ENCODE measurements at places on chromosomes 2 and 18. TPM values are rescaled to one million over a fixed set of nuclear protein-coding genes. Genes with fewer than 3 reads are reported as not detected.

GIGYF2 gene
- total RNA-seq: 59.4 TPM

APCDD1 gene
- total RNA-seq: 8.2 TPM

APLF gene
- total RNA-seq: 5.6 TPM

CCBE1 gene
- total RNA-seq: 48.7 TPM

RPE gene
- total RNA-seq: 88.4 TPM

BCL11A gene
- total RNA-seq: 0.20 TPM

KLHL14 gene
- total RNA-seq: not detected

CCDC148 gene
- total RNA-seq: 0.43 TPM

ACMSD gene
- total RNA-seq: not detected

AMMECR1L gene
- 19.4 TPM for total RNA-seq

SGPP2 gene
- not detected for total RNA-seq

ZNF385B gene
- total RNA-seq: not detected

LANCL1 gene
- 65.2 TPM for total RNA-seq

MDH1B gene
- 0.33 TPM for total RNA-seq

PLA2R1 gene
- 33.7 TPM for total RNA-seq

WNT6 gene
- total RNA-seq: not detected

FAM161A gene
- 1.6 TPM for total RNA-seq

AQP12A gene
- not detected for total RNA-seq

UGT1A10 gene
- 0.10 TPM for total RNA-seq

HK2 gene
- 113 TPM for total RNA-seq

LGALSL gene
- total RNA-seq: 7.4 TPM

KHK gene
- total RNA-seq: 0.98 TPM

OSR1 gene
- total RNA-seq: 11.6 TPM

LYPD6B gene
- 0.10 TPM for total RNA-seq

GPR35 gene
- 2.0 TPM for total RNA-seq

Data from smooth muscle cell of the pulmonary artery (primary cell).